ENCODE measurements at places on chromosomes 12 and 14.

DNA sequence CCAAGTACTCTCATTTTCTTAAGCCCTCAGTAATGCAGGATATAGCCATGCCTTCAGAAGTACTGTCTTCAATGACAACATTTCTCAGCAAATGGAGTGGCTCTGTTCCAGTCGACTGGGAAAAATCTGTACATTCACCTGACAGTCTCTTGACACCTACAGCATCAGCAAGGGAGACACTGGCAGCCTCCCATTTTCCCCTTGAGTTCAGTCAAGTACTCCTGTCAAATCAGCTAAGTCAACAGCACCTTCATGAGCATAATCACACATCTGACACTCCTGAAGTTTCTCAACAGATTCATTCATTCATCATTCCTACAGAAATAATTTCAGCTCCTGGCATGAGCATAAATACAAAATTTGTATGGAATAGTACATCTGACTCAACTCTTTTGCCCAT lies 46.1 kb downstream of the INTS13 start:
- no peak for DNase-seq

GRCh38 chr14:58907803-58908202 lies 270.0 kb downstream of the DACT1 start:
- DNase-seq, result no peak

GRCh38 chr12:5088586-5089264 lies 45.0 kb downstream of the KCNA5 start:
- no peak for DNase-seq

- no peak for DNase-seq
Measured at GRCh38 chr12:110010853-110011723, 11.9 kb downstream of the ANKRD13A start.

DNA sequence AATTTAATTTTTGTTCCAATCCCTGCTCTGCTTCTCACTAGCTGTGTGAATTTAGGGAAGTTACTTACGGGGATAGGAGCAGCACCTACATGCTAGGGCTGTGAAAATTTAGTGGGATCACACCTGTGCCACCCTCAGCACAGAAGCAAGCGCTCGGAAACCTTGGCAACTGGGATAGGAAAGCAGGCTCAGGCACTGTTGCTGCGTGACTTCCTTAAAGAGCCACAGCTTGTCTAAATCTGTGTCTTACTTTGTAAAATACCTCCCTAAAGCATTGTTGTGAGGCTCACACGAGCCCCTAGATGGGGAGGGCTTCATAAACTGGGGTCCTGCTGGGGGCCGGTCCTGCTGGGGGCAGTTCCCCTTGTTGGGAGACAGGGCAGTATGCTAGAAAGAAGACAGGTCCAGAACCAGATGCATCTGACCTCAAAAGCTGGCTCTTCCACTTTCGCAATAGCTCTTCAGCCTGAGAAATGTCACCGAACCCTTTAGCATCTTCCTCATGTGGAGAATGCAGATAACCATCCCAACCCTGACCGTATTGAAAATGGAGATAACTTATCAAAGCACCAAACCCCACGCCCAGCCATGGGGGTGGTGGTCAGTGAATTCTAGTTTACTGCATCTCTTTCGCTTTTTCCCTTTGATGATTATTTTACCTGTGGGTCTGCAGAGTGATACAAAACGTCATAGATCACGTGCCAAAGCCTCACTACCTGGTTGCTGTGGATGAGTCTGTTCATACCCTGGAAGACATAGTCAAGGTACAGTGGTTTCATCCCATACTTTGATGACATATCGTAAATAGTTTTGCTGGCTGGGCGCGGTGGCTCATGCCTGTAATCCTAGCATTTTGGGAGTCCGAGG lies 54.1 kb downstream of the AK7 start:
- no peak for DNase-seq

GRCh38 chr12:76547526-76547925 lies 12.0 kb downstream of the OSBPL8 start:
- no peak for DNase-seq

DNA sequence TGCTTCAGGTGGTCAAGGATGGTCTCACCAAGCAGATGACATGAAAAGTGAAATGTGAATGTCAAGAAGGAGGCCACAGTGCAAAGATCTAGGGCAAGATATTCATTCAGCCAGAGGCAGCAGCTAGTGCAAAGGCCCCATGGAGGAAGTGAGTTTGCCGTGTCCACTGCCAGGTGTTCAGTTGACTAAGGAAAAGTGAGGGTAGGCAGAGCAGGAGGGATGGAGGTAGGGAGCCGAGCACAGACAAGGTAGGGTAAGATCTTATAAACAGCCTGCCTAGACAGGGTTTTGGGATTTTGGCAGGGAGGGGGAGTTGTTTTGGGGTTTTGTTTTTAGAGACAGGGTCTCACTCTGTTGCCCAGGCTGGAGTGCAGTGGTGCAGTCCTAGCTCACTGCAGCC lies 11.9 kb downstream of the PPP2R5C start:
- DNase-seq, result no peak

- no peak for DNase-seq
Measured at GRCh38 chr12:2845280-2845679, 10.4 kb upstream of the NRIP2 start.

DNA sequence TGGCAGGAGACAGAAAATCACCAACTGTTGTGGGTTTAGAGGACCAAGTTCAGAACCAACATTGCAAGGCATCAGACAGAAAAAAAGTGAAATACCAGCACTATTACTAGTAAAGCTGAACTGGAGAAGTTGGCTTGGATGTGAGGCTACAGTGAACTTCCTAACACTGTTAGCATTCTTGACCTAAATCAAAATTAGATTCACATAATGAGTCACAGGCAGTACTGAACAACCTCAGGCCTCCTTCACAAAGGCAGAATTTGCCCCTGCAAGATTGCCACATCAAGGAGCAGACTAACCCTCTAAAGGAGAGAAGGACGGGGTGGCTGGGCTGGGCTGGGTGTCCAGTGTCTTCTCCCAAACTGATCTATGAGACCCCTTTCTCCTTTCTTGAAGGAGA lies 539.7 kb downstream of the SNAPC1 start:
- DNase-seq, result no peak

GRCh38 chr12:125406131-125406530 lies 340.9 kb downstream of the AACS start:
- DNase-seq, result no peak

DNA sequence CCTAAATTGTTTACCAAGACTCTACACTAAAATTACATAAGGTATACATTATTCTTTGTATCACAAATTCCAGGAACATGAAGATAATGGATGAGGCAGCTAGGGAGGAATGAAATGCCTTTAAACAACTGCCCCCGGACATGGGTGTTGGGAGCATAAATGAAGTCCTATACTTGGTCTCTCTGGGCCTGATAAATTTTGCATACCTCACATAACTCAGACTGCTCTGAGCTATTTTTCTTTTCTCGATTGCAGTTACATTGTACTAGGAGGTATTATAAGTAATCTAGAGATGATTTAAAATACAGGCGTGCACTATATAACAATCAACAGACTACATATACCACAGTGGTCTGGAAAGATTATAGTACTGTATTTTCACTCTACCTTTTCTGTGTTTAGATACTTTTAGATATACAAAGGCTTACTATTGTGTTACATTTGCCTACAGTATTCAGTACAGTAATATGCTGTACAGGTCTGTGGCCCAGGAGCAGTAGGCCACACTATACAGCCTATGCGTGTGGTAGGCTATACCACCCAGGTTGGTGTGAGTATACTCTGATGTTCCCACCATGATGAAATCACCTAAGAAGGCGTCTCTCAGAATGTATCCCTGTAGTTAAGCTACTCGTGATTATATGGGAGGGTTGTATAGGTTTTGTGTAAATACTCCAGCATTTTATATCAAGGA lies 14.3 kb downstream of the FNTB start:
- no peak for DNase-seq

- DNase-seq, result no peak
Measured at GRCh38 chr14:75301666-75302325, 23.2 kb downstream of the FOS start.

GRCh38 chr12:50185970-50186663 lies 18.9 kb upstream of the CERS5 start:
- DNase-seq, result no peak

- DNase-seq, result no peak
Measured at GRCh38 chr14:59510966-59511365, 26.6 kb downstream of the JKAMP start.

GRCh38 chr12:103013741-103014300 lies 56.3 kb downstream of the ASCL1 start:
- DNase-seq, result no peak

- no peak for DNase-seq
Measured at GRCh38 chr12:38771871-38772270, 133.5 kb downstream of the CPNE8 start.

- no peak for DNase-seq
Measured at GRCh38 chr14:65101631-65102440, 481 bp downstream of the MAX start.

DNA sequence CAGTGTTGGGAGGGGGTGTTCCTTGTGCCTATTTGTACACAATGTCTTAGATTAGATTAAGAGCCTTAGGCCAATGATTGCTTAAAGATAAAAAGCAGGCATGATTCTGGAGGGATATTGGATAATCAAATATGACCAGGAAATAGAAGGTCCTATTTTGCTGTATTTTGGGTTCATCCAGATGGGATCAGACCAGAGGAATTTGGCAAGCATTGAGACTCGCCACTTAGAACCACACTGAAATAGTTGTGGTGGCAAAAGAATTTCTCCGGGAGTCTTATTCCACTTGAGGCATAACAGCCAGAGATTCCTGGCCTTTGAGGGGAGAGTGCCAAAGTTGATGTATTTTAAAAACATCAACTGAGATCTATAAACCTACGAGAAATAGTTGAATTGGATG lies 327.2 kb downstream of the RAD51B start:
- no peak for DNase-seq

GRCh38 chr12:111261911-111262676 lies 106.8 kb downstream of the PHETA1 start:
- no peak for DNase-seq

DNA sequence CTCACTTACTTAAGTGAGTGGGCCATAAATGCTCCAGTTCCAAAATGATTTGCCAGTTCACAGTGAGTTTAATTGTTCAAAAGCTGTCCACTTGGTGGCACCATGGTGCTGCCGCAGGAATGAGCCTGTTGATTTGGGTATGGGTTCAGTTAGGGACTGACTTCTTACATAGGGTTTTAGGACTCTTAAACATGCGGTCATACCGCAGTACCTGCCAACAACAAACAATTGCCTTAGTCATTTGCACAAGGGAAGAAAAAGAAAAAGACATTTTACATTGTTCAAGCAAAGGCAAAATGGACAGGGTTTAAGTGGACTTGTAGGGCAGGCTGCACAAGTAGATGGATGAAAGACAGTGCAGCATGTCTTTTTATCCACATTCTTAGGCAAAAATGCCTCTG lies 80.0 kb upstream of the DBX2 start:
- peak; percentile 20 for DNase-seq

DNA sequence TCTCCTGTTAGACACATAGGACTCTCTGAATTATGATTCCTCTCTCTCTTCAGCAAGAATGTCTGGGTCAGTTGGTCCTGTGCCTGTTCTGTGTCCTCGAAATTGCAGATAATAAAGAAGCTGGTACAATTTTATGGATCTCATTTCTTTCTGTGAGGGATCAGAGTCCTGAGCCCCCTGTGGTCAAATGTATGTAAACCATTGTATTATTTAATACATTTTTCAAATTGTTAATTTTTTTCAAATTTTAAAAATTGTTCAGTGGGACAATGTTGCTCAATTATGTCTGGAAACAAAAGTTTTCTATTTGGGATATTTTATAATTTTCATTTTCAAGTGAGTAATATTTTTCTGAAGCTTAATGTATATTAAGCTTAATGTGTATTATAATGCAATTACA lies 513.5 kb downstream of the CCER1 start:
- no peak for DNase-seq

DNA sequence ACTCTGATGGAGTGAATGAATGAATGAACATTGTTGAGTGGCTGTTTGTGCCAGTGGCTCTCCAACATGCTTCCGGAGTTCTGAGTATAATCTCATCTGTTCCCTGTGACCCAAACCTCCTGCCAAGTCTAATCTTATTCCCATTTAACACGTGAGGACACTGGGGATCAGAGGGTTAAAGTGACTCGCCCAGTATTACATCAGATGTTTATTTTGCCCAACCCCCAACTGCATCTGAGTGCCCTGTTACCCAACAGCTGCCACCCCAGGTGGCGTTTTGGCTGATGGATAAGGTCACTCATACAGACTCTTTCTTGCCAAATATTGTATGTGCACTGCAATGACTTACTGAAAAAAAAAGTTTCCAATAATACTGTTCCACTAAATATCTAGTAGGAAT lies 210.9 kb downstream of the EXOC5 start:
- DNase-seq, result no peak

DNA sequence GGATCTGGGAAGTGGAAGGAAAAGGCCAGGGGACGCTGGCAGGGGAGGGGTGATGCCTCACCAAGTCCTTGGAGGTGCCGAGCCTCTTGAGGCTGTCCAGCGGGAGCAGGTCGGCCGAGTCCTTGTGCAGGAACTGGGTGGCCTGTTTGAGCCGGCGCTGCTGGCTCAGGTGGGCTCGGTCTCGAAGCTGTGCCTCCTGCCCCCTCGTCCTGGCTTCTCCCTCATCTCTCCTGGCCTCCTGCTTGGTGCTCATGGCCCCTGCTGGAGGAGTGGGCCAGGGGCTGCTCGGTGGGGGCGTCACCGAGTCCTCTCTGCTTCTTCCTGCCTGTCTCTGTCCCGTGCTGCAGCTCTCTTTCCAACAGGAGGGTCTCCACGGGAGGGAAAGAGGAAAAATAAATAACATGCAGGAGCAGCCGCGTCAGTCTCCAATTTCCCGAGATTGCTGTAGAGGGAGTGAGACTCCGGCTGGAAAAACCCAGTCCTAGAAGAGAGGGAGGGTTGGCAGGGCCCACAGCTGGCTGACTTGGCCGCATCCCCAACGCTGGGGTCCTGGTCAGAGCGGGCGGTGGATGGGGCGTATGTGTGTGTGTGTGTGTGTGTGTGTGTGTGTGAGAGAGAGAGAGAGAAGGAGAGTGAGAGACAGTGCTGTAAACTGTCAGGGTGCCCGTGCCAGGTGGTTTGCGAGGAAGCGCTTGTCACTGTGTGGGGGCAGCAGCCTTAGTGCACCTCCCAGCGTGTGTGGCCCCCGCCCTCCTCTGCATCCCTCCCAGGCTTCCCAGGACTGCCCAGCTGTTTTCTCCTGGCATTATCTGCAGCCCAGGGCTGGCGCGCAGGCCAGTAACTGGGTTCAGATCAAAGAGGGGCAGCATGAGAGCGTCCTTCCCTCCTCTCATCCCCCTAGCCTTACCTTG lies at the start of gene NRIP2:
Gene NRIP2, minus strand, starts transcription at position 455 of the 911 bp plus-strand sequence. Its CDS starts 52 bp downstream, at position 403.
- no peak for DNase-seq

DNA sequence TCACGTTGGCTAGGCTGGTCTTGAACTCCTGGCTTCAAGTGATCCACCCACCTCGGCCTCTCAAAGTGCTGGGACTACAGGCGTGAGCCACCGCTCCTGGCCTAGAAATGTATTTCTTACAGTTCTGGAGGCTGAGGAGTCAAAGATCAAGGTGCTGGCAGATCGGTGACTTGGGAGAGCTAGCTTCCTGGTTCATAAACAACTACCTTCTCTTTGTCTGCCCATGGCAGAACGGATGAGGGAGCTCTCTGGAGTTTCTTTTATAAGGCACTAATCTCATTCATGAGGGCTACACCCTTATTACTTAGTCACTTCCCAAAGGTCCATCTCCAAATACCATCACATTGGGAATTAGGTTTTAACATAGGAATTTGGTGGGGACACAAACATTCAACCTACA lies 38.9 kb downstream of the SLC17A8 start:
- no peak for DNase-seq

All from stimulated activated CD4-positive, alpha-beta T cell treated with anti-CD3 and anti-CD28 coated beads, Interleukin-12 subunit alpha, Interleukin-12 subunit beta, amount 100 ng/mL, for 24 hours (primary cell).